ENCODE measurements at places on chromosomes 12 and 14.

DNA sequence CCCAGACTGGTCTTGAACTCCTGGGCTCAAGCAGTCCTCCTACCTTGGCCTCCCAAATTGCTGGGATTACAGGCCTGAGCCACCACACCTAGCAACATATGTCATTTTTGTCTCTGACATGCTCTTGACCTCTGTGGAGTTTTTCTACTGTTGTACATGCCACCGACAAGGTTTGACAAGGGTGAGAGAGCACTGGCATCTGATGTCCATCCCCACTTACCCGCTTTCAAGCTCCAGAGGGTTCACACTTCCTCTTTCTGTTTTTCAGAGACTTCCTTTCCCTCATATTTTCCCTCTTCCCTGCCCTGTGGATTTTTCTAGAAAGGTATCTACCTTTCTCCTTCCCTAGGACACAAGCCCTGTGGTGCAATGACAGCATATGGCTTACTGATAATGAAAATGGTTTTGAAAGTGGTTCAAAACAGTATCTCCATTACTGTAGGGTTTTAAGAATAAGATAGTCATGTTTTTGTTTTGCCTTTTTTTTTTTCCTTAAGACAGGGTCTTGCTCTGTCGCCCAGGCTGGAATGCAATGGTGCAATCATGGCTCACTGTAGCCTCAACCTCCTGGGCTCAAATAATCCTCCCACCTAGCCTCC, 27.7 kb upstream of the PLEKHG3 start:
- no peak for DNase-seq

DNA sequence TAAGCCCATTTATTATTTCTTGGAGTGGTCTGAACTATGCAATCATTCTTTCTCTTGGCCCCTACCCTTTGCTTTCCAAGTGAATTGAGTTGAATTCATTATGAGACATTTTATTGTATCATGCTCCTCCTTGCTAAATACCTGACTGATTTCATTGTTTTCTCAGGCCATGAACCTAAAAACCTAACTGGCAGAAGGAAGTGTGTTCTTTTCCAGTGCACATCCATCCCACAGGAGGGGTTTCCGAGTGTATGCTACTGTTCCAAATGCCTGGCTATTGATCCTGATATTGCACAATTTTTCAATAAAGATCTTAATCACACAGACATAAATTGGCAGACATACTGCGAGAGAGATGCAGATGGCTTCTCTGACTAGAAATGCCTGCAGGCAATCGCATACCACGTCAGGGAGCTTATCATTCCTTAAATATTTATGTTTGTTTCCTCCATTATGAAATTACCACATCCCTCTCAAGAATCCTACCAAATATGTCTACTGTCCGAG, 162.2 kb upstream of the EGLN3 start:
- no peak for DNase-seq

GRCh38 chr12:107840186-107840585, 65.7 kb downstream of the ASCL4 start:
- no peak for DNase-seq

DNA sequence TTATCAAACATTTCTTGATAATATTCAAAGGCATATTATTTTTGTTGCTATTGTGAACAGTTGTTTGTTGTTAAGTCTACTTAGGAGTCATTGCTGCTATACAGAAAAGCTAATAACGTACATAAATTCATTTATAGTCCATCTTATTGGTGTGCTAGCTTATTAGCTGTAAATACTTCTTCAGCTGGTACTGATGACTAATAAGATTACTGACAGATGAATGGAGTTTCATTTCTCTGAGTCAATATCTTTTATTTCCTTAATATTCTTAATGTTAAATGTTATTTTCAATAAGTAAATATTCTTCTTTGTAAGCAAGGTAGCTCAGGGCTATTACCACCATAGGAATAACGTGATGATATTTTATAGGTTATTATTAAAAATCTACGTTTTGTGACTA, 139.4 kb upstream of the SLCO1C1 start:
- no peak for DNase-seq

- DNase-seq: no peak
These were observed 391.4 kb upstream of the SYT1 start for GRCh38 chr12:78473136-78473535.

DNA sequence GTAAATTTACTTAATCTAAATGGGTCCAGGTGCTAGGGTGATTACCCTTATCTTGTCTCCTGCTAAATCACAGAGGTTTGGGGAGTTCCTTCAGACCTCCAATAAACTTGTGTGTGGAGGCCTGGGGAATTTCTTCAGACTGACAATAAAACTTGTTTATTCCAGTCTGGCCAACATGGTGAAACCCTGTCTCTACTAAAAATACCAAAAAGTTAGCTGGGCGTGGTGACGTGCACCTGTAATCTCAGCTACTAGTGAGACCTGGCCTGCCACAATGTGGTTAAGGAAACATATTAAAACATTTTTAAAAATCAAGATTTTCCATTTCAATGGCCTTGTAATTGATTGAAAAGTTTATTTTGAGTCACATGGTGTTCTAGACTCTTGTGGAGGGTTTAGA, 126.9 kb upstream of the FGD4 start:
- DNase-seq: no peak

- no peak for DNase-seq
These were observed 432.1 kb downstream of the C12orf50 start for GRCh38 chr12:87597114-87597513.

GRCh38 chr14:74358176-74358829, 10.0 kb downstream of the VRTN start:
- no peak for DNase-seq

- no peak for DNase-seq
These were observed 409.1 kb downstream of the NPAS3 start for GRCh38 chr14:33347796-33348195.

- DNase-seq: no peak
These were observed 403 bp upstream of the PNP start for GRCh38 chr14:20468764-20469241.

DNA sequence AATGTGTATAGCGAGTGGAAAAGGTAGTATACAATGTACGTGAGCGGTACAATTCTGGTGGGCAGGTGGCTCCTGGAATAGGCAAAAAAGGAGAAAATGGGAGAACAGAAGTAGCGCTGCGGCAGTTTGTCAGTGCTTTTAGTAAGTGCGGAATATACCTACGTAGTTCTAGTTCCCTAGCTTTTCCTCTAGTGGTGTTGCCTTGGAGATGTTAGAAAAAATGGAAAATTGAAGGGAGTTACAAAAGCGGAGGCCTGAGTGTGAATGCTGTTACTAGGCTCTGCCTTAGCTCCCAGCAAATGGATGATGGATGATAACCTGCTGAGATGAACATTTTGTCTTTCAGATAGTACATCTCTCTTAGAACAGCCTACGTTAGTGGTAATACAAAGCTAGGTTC, 1.1 kb downstream of the TTC8 start:
- no peak for DNase-seq

GRCh38 chr12:107477947-107478610, 207.5 kb upstream of the PWP1 start:
- no peak for DNase-seq

DNA sequence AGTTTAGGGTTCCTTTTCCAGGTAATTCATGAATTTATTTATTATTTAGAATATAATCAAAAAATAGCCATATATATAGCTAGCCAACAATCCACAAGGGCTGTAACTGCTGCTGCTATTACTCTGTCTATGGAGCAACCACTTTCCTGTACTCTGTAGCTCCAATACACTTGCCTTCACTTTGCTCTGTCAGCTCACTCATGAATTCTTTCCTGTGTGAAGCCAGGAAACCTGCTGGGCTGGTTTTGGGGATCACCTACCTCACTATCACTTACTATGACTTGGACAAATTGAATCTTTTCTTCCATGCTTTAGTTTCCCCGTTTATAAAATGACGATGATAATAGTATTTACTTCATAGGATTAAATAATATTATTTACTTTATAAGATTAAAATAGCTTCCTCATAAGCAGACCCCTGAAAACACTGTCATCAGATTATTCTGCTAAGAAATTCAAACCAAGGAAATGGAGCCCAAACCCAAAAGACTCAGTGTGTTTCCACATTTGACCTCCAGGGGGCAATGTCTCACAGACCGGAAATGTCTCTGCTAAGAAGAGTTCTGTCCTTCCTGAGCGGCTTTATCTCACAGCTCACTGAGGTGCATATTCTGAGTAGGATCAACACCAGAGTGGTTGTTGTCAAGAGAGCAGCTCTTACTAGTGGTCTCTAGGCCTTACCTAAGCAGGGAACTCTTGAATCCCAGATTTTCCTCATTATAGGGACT, 457.1 kb downstream of the DAD1 start:
- no peak for DNase-seq

GRCh38 chr14:55416866-55417265, 5.2 kb upstream of the ATG14 start:
- DNase-seq: no peak

- DNase-seq: no peak
These were observed 28.2 kb downstream of the FOXA1 start for GRCh38 chr14:37566811-37567371.

DNA sequence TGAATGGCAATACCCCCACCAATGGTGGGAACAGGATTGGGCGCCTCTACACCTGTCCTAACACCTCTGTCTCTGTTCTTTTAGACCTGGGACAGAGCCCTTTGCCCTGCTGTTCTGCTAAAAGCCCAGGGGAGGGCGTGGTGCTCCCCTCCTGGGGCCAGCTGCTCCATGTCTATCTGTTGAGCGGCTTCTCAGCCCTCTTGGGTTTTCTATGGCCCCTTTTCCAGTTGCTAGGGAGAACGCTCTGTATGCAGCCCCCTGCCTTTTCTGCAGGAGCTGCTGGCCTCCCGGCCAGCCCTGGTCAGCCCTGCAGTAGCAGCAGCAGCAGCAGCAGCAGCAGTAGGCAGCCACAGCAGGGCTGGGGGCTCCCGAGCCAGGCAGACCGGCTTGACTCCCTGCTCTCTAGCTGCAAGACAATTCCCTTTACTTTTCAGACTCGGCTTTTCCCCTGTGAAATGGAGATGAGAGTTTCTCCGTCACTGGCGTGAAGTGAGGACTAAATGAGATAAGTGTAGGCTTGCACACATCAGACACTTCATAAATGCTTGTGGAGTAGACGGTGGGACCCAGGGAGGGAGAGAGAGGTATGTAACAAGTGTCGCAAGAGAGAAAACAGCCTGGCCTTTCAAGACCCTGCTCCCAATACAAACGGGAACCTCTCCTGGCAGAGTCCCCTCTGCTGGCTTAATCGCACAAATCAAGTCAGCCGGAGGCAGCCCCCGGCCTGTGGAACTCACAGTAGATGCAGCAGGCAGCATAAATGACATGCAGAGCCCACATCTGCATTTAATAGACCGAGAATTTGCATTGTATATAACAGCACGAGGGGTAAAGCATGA, 1.0 kb downstream of the RTL1 start:
- DNase-seq: peak; percentile 4
